ENCODE measurements at places on chromosomes 3 and 15.

DNA sequence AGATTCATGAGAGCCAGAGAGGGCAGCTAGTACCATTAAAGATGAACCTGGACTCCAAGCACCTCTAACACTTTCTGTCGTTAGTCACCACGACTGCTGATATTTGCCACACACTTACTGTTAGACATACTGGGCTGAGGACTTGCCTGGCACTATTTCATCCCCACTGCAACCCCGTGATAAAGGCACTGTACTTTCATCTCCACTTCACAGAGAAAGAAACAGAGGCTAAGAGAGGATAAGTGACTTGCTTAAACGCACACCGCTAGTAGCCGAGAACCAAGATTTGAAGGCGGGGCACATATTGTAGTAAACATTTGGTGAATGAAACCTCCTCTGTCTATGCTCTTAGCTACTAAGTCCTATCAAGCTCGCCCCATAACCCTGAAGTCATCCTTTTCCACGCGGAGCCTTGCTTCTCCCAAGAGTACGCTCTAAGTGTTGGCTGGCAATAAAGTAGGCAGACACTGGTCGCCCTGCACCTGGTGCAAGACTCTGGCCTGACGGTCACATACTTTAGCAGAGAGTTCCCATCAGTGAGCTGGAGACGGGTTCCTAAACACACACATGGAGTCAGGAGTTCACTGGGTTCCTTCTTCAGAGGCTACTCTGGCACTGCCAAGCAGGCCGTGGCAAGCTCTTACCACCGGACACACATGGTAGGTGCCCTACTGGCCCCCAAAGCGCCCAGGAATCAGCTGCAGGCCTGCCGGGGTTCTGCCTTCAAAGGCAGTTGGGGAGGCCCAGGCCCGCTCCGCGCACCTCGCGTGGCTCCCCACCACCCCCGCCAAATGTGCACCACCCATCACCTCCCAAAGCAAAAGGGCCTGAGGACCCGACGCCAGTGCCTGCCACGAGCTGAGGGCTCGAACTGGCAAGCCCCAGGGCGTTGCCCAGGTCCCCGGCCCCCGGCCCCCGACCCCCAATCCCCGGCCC, 951 bp downstream of the POMGNT2 start:
- no peak for DNase-seq

DNA sequence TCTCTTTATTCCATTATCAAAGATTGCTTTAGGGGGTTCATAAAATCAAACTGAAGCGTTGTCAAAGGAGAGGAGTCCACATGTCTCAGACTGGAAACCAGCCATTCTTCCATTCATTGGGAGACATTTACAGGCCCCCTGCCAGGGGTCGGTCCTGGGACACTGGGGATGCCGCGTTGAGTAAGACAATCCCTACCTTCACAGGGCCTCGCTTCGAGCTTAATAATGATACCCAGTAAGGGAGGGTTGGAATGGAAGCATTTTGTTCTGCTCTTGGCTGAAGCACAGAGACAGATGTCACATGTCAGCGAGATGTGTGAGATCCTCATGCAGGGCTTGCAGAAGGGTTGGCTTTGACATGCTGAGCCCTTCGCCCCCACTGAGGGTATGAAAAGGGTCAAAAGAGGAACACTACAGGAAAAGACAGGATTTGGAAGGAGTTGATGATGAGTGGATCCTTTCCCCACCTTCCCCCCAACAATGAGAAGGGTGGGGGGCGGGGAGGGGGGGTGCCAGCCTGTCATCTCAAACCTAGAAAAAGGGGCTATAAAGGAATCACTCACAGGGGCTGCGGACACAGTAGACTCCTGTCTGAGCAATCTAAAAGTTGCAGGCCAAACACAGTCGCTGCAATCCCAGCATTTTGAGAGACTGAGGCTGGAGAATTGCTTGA, 25.6 kb upstream of the ARL8B start:
- no peak for DNase-seq

GRCh38 chr3:171833789-171834460, 9.2 kb upstream of the TMEM212 start:
- DNase-seq: no peak

GRCh38 chr15:34952481-34952880, 17.1 kb downstream of the AQR start:
- DNase-seq: no peak

DNA sequence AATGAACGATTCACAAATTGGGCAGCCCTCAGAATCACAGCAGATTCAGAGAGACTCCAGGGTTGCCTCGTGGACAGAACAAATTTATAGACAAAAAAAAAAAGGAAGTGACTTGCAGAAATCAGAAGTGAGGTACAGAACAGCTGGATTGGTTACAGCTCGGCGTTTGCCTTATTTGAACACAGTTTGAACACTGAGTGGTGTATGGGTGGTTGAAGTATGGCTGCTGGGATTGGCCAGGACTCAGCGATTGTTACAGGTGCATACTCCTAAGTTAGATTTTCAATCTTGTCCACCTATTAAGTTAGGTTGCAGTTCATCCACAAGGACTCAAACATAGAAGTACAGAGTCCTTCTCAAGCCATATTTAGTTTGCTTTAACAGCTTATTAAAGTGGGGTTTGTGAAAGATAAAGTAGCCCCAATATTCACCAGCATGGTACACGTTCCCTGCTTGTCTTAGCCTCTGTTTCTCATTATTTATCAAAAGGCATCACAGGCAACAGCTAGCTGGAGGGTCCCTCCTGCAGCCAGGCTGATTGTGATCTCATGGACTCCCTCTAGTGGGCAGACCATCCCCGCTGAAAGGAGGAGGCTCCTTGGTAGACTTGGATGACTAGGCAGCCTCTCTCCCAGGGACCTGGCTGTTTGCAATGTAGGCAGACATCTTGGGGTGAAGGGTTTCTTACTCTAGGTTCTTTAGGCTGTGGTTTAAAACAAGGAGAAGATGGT, 17.6 kb upstream of the ALDH1L1 start:
- peak; percentile 48 for DNase-seq

DNA sequence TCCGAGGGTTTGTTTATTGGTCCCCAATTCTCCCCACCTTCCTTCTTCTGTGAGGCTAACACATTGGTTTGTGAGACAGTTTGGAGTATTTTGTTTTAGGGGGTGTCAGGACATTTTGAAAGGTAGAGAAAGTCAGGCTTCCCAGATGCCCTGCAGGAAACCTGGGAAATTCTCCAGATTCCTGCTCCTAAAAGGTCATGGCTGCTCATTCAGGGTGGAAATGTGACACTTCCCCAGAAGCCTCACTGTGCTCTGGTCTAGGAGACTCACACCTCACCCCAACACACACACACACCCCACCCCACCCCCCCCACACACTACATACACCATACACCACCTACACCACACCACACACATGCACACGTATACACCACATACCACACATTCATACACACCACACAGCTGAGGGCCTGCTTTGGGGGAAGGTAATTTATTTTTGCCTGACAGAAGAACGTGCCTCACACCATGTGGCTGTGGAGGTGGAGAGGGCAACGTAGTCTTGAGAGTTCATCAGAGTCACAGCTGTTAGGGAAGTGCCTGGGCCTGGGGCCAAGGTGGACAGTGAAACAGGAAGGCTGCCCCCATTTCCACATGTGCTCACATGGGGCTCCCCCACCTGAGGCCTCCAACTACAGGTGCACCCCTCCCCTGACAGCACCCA, 40.4 kb upstream of the LIMD1 start:
- no peak for DNase-seq

DNA sequence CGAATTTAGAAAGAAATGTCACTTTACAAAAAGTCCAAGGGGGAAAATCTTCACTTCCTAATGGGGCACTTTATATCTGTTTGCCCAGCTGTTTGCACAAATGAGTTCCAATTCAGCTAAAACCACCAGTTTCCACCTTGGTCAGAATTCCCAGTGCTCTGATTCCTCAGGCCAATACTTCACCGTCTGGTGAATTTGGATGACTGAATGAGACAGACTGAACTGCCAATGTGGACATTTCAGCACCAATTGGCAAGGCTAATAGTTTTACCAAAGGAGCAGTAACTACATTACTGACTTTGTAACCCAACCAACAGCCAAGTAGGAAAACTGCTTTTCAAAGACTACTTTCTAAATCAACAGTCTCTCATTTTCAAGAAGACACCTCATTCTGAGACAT, 51.8 kb downstream of the ABI3BP start:
- DNase-seq: no peak

GRCh38 chr15:26985050-26985449, 14.1 kb downstream of the GABRG3 start:
- no peak for DNase-seq

GRCh38 chr3:31390466-31390865, 142.3 kb upstream of the STT3B start:
- no peak for DNase-seq

DNA sequence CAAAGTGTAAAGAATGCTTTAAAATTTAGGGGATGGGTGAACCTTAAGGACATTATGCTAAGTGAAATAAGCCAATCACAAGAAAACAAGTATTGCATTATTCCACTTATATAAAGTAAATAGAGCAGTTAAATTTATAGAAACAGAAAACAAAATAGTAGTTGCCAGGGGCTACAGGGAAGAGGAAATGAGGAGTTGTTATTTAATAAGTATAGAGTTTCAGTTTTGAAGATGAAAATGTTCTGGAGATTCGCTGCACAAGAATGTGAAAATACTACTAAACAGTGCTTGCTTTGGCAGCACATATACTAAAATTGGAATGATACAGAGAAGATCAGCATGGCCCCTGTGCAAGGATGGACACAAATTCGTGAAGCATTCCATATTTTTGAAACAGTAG, 32.0 kb downstream of the DNAH12 start:
- DNase-seq: no peak

DNA sequence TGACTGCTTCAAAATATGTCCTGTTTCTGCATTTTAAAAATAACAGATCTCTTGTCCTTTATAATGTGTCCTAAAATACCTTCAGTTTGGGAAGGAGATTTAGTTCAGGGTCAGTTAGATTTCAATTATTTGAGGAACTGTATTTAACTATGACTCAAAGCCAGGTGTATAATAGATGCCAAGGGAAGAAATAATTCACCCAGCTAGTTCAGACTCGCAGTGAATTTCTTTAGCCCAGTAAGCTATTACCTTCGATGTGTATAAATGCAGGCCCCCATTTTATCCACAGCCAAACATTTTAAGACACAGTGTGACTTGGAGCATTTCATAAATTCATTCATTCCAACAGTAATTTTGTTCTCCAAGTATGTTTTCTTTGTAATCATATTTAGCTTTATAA, 458.0 kb downstream of the ZNF385D start:
- DNase-seq: no peak

GRCh38 chr15:89359471-89360293, 25.1 kb upstream of the POLG start:
- DNase-seq: no peak

DNA sequence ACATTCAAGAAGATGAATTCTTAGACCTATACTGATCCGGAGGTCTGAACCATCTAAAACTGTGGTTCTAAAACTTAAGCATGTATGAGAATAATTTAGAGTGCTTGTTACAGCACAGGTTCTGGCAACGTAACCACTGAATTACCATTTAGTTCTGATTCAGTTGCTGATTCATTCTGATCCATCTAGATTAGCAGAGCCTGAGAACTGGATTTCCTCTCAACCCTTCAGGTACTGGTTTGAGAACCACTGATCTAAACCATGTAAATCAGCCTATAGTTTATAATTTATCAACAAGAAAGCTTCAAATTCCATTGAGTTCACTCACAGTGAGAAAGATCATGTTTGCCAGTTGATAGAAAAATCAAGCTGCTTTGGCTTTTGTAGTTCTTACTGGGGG, 1001.1 kb upstream of the EPHA6 start:
- no peak for DNase-seq

GRCh38 chr3:126672741-126673140, 17.8 kb upstream of the TXNRD3 start:
- DNase-seq: no peak

GRCh38 chr3:171511450-171511849, 51.2 kb upstream of the TNIK start:
- DNase-seq: no peak

- DNase-seq: no peak
Measured at GRCh38 chr15:39215015-39215414, 365.9 kb upstream of the THBS1 start.

DNA sequence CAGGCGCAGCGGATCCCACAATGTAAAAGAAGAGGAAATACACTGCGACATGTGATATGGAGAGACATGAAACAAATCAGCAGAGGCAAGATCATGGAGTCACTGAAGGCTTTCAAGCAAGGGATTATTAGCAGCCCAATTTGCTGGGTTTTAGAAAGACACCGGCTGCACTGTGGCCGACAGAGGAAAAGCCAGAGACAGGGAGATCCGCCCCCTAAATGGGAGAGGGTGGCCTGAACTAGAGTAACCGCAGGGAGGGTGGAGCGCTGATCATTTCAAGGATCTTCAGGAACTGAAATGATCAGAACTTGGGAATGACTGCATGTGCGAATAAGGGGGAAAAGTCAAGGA, 612 bp upstream of the C15orf40 start:
- no peak for DNase-seq

GRCh38 chr3:177679568-177680471, 482.5 kb upstream of the TBL1XR1 start:
- DNase-seq: no peak

DNA sequence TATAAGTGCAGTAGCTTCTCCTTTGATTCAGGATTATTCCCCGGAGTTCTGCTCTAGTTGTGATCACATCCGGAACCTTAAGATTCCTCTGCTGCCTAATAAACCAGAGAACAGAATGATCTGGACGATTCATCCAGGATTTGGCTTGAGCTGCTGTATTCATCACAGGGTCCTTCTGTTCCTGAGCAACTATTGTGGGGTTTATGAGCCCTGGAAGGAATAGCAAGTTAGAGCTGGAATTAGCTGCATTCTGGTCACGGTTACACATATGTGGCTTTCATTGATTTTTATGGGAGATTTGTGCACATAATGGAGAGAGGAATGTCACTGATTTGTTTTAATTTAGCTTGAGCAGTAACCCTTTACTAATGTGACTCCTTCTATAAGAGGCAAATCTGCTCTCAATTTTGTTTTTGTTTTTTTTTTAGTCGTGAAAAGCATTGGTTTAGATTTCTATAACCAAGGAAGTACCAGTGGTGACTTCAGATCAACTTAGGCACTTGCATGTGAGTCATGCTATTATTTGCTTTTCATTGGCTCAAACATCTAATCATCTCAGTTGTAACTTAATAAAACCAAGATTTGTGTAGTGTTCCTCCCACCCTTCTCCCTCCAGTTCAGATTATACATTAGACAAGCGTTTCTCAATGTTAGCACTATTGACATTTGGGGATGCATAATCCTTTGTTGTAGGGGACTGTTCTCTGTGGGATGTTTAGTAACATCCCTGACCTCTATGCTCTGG, 148.5 kb downstream of the OTOL1 start:
- no peak for DNase-seq

GRCh38 chr15:81281456-81281735, 42.5 kb downstream of the STARD5 start:
- no peak for DNase-seq
